Activated CD8-positive, alpha-beta memory T cell treated with anti-CD3 and anti-CD28 coated beads, Interleukin-2, amount 10 ng/mL, durations not matched to agents 7 days and 5 days (primary cell): ENCODE measurements at places on chromosomes 4 and X. TPM values are rescaled to one million over a fixed set of nuclear protein-coding genes. Genes with fewer than 3 reads are reported as not detected.

DNA sequence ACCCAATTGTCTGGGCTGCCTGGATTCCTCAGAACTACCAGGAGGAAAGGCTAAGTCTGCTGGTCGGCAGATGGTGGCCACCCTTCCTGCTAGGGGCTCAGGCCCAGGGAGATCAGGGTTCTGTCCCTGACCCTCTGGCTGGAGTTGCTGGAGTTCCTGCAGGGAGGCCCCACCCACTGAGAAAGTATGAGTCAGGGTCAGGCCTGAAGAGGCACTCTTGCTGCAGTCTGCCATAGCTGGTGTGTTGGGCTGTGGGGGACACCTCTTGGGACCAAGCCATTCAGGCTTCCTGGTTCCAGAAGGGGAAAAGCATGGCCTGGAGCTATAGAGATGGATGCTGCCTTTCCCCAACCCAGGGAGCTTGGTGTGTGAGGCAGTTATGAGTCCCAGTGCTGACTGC is 40.4 kb upstream of the PCDH18 start:
- no peak overlapping the region for H3K4me3 ChIP-seq
- no peak for DNase-seq
- H3K36me3 ChIP-seq: no peaks in the 10 kb centered on the region
- H3K27ac ChIP-seq: no peak overlapping the region
- H3K4me1 ChIP-seq: no peaks in the 10 kb centered on the region

- no peaks in the 10 kb centered on the region for H3K4me1 ChIP-seq
- no peak overlapping the region for H3K27ac ChIP-seq
- no peak for DNase-seq
- peaks cover 15% of the 10 kb centered on the region for H3K36me3 ChIP-seq
- H3K4me3 ChIP-seq: no peak overlapping the region
- H3K27me3 ChIP-seq: no peaks in the 10 kb centered on the region
Observed at GRCh38 chr4:169397762-169398161, 127.0 kb upstream of the SH3RF1 start.

DNA sequence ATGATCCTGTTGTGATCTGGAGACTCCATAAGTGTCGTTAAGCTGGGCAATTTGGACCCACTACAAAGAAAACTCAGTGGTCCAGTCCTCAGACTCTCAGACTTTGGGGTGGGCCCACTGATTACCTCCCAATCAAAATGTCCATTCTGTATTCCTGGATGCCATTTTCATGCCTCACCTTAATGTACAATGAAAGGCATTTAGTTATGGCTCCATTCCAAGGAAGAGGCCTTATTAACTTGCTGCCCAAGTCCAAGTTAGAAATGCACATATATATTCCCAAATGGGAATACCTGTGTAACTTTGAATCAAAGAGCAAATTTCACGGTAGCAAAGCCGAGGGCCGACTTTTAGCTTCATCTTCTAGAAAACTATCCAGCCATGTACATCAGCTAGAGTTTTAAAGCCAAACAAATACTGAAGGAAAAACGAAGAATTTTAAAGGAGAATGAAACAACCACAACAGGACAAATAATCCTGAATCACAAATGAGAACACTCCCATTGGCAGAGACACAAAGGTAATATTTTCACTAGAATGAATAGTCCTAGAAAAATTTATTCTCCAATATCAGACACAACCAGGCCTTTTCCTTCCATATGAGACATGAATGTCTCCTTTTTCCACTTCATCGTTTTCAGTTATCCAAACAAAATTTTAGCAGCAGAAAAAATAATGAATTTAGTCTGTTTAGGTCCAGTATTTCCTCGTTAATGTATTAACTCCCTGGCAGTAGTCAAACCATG is 63.7 kb upstream of the HHIP start:
- no peak for DNase-seq
- no peaks in the 10 kb centered on the region for H3K27me3 ChIP-seq
- H3K4me3 ChIP-seq: no peak overlapping the region

- no peaks in the 10 kb centered on the region for H3K27me3 ChIP-seq
- H3K4me3 ChIP-seq: no peak overlapping the region
- no peak overlapping the region for H3K27ac ChIP-seq
Observed at GRCh38 chr4:131344761-131345160, 1804.3 kb upstream of the PCDH10 start.

- no peak overlapping the region for H3K27ac ChIP-seq
- DNase-seq: no peak
- no peak overlapping the region for H3K4me3 ChIP-seq
- H3K4me1 ChIP-seq: no peaks in the 10 kb centered on the region
- H3K36me3 ChIP-seq: no peaks in the 10 kb centered on the region
- no peaks in the 10 kb centered on the region for H3K27me3 ChIP-seq
Observed at GRCh38 chrX:131199091-131199490, 90.0 kb downstream of the IGSF1 start.

DNA sequence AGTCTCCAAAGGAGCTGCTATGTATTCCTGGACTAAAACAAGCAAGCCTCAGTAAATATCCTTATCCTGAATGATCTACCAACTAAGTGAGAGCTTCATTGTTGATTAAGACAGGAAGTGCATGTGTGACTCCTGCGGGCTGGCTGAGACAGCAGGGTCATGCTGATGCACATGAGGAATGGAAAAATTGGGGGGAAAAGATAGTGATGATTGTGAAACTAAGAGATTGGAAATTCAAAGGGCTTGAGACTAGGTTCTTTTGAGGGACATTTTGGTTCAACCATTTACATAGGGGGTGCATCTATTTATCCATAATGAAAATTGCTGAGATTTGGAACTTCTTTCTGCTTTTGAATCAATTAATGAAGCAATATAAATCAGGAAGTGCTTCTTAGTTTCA is 61.1 kb upstream of the C1QTNF7 start:
- H3K27ac ChIP-seq: no peak overlapping the region
- no peak overlapping the region for H3K4me3 ChIP-seq
- peaks cover 13% of the 10 kb centered on the region for H3K27me3 ChIP-seq
- no peak for DNase-seq

DNA sequence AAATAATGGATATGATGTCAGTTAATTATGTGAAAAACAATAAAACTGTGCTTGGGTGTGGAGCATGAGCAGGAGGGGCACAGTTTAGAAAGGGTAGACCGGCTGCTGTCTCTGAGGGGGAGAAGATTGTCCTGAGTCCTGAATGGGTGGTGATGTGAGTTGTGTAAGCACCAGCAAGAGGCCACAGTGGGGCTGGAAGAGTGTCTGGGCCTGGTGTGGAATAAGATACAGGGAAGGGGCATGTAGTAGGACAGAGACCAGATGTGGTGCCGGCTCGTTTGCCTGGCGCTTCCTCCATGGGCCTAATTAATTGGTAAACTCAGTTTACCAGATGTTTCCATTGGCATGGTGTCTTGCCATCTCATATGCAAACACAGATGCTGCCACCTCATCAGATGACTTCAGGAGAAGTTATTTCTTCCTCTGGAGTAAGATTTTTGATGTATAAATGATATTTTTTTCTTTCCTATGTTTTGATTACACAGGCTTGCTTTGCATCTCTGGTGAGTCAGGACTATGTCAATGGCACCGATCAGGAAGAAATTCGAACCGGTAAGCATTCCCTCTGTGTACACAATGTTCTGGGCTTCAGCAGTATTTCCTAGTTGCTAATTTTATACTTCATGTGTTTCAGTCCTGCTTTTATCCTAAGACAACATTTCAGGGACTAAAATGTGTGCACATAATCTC is 5.1 kb downstream of the MED28 start:
- no peak for DNase-seq
- peaks cover 45% of the 10 kb centered on the region for H3K4me1 ChIP-seq
- H3K4me3 ChIP-seq: no peak overlapping the region
- H3K27ac ChIP-seq: peak overlapping the region; percentile 75
- peaks cover 46% of the 10 kb centered on the region for H3K36me3 ChIP-seq
- no peaks in the 10 kb centered on the region for H3K27me3 ChIP-seq

GRCh38 chrX:93977641-93978040 is 303.6 kb downstream of the FAM133A start:
- no peak overlapping the region for H3K4me3 ChIP-seq
- H3K36me3 ChIP-seq: no peaks in the 10 kb centered on the region
- DNase-seq: no peak
- H3K4me1 ChIP-seq: no peaks in the 10 kb centered on the region
- no peak overlapping the region for H3K27ac ChIP-seq

GRCh38 chr4:182805321-182805720 is 111.9 kb downstream of the DCTD start:
- DNase-seq: no peak
- H3K4me1 ChIP-seq: peaks cover 18% of the 10 kb centered on the region
- no peak overlapping the region for H3K27ac ChIP-seq
- H3K4me3 ChIP-seq: no peak overlapping the region
- no peaks in the 10 kb centered on the region for H3K36me3 ChIP-seq

DNA sequence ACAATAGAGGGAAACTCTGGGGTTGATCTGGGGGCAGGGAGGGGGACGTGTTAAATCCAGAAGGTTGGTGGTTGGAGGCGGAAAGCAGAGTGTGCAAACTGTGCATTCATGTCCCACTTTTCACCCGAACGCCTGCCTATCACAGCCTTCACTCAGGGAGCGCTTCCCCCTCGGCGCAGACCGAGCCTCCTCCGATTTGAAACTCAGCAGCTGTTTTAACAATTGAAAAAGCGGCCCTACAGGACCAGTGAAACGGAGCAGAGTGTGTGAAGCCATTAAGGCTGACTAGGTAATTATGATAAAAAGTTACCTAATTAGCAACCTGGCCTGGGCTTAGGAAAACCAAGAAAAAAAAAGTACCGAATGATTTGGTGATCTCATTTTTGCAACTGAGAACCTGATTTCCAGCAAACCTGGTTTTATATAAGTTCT is 685 bp upstream of the NDNF start:
- H3K27me3 ChIP-seq: peaks cover 73% of the 10 kb centered on the region
- no peak for DNase-seq
- H3K27ac ChIP-seq: no peak overlapping the region
- H3K36me3 ChIP-seq: no peaks in the 10 kb centered on the region
- H3K4me3 ChIP-seq: peak overlapping the region; percentile 79

- peaks cover 22% of the 10 kb centered on the region for H3K4me1 ChIP-seq
- DNase-seq: no peak
Observed at GRCh38 chrX:78322863-78323262, 4.5 kb downstream of the CYSLTR1 start.

- no peaks in the 10 kb centered on the region for H3K36me3 ChIP-seq
- peaks cover 27% of the 10 kb centered on the region for H3K4me1 ChIP-seq
- no peak overlapping the region for H3K27ac ChIP-seq
- DNase-seq: no peak
Observed at GRCh38 chr4:78768452-78769180, 7.5 kb upstream of the BMP2K start.

DNA sequence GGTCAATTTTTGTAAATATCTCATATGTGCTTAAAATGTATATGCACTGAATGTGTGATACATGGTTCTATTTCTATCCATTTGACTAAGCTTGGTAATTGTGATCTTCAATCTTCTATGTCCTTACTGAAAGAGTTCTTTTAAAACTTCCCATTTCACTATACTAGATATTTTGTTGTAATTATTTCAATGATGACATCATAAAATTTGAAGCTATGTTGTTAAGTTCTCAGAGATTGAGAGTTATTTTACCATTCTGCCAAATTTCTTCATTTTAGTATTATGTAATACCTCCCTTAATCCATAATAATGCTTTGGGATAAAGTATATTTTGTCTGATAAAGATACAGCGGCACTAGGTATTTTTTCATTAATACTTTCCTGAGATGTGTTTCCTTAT is 1307.3 kb downstream of the RPA4 start:
- H3K4me3 ChIP-seq: no peak overlapping the region
- H3K27me3 ChIP-seq: no peaks in the 10 kb centered on the region
- H3K36me3 ChIP-seq: no peaks in the 10 kb centered on the region
- no peaks in the 10 kb centered on the region for H3K4me1 ChIP-seq
- H3K27ac ChIP-seq: no peak overlapping the region

DNA sequence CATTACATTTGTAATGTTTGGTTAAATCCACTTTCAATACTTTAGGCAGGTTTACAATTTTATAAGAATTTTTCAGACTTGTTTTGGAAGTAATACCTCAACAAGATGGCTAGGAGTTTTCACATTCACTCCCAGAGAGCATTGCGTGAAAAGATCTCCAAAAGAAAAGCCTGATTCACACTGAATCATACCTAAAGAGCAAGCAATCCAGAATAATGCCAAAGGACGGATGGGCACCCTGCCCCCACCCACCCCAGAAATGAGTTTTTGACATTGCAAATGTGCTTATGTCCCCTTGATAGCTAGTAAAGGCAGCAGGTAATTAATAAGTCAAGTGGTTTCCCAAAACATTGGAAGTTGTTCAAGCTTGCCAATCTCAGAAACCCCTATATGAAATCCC is 557.7 kb upstream of the TENM3 start:
- H3K4me3 ChIP-seq: no peak overlapping the region
- H3K27ac ChIP-seq: no peak overlapping the region
- H3K27me3 ChIP-seq: no peaks in the 10 kb centered on the region
- H3K36me3 ChIP-seq: no peaks in the 10 kb centered on the region

- DNase-seq: no peak
- peaks cover 2% of the 10 kb centered on the region for H3K4me1 ChIP-seq
- H3K27me3 ChIP-seq: no peaks in the 10 kb centered on the region
- no peak overlapping the region for H3K4me3 ChIP-seq
Observed at GRCh38 chr4:148643851-148644250, 201.6 kb upstream of the NR3C2 start.

- H3K4me1 ChIP-seq: no peaks in the 10 kb centered on the region
- no peaks in the 10 kb centered on the region for H3K27me3 ChIP-seq
- DNase-seq: no peak
- H3K36me3 ChIP-seq: no peaks in the 10 kb centered on the region
Observed at GRCh38 chr4:166091912-166092510, 219.0 kb downstream of the TLL1 start.

DNA sequence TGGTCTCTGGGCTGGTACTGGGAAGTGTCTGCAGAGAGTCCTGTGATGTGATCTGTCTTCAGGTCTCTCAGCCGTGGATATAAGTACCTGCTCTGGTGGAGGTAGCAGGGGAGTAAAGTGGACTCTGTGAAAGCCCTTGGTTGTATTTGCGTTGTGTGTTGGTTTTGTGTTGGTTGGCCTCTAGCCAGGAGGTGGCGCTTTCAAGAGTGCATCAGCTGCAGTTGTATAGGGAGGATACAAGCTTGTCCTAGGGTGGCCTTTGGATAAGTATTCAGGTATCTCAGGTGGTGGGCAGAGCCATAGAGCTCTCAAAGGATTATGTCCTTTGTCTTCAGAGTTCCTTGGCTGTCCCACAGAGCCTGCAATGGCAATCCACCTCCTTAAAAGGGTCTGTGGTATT is 111.6 kb downstream of the MAGEB17 start:
- H3K4me3 ChIP-seq: no peak overlapping the region
- no peaks in the 10 kb centered on the region for H3K27me3 ChIP-seq
- H3K4me1 ChIP-seq: no peaks in the 10 kb centered on the region
- H3K36me3 ChIP-seq: no peaks in the 10 kb centered on the region
- DNase-seq: no peak
- no peak overlapping the region for H3K27ac ChIP-seq

GRCh38 chrX:96692454-96692853 is 7.8 kb downstream of the DIAPH2 start:
- no peak for DNase-seq
- peaks cover 9% of the 10 kb centered on the region for H3K4me1 ChIP-seq
- peaks cover 6% of the 10 kb centered on the region for H3K36me3 ChIP-seq
- H3K4me3 ChIP-seq: no peak overlapping the region

SOD3 gene
- total RNA-seq: not detected

PDZD4 gene
- 0.12 TPM for total RNA-seq

MAGEA4 gene
- not detected for total RNA-seq
